ENCODE measurements at places on chromosomes 4 and X.

DNA sequence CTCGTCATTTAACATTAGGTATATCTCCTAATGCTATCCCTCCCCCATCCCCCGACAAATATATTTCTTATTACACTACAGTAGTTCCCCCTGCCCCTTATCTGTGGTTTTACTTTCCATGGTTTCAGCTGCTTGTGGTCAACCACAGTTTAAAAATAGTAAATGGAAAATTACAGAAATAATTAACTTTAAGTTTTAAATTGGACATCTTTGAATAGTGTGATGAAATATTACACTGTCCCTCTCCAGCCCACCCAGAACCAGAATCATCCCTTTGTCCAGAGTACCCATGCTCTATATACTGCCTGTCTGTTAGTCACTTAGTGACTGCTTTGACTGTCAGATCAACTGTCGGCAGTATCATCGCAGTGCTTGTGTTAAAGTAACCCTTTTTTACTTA, 47.4 kb upstream of the VEGFC start:
- DNase-seq = no peak

DNA sequence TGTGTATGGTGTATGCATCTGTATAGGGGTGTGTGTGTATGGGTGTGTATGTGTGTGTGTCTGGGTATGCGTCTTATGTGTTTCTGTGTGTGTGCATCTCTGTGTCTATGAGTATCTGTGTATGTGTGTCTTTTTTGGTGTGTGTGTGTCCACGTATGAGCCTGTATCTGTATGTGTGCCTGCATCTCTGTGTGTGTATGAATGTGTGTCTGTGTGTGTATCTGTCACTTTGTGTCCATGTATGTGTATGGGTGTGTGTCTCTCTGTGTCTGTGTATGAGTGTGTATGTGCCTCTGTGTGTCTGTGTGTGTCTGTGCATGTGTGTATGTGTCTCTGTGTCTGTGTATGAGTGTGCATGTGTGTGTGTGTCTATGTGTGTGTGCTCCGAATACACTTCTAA, 24.3 kb downstream of the FAM149A start:
- no peak for DNase-seq

DNA sequence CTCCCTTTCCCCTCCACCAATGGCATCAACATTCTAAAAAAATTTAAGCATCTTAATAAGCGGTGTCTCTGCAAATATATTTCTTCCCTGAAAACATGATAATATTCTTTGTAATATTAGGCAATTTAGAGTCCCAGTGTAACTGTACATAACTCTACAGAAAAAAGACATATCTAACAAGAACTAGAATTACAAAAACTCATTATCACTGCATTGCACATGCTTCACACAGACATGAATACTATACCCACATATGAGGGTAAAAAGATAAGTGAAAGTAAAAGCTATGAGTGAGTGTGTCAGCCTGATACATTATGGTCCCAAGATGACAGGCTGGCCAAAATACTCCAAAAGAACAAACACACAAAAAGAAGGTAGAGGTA, 2.4 kb upstream of the FGB start:
- DNase-seq = no peak

GRCh38 chr4:16862697-16863096, 35.7 kb downstream of the LDB2 start:
- no peak for DNase-seq

DNA sequence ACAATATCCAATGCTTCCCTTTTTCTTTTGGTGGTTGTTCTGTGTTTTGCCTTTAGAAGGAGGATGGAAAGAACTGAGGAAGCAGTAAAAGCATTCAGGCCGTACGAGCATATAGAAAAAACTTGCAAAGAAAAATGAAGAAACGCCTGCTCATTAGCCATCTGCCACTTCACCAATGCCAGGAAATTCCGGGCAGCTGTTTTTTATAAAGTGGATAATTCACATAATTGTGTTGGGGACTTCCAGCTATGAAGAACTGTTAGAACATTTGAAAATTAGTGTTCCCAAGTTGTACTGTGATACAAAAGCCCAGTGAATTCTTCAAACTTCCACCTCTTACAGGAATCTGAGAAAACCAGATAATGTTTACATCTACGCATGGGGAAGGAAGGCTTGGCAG, 11.7 kb downstream of the RELL1 start:
- DNase-seq = no peak

- DNase-seq = no peak
Observed at GRCh38 chrX:43505769-43506168, 150.3 kb upstream of the MAOA start.

DNA sequence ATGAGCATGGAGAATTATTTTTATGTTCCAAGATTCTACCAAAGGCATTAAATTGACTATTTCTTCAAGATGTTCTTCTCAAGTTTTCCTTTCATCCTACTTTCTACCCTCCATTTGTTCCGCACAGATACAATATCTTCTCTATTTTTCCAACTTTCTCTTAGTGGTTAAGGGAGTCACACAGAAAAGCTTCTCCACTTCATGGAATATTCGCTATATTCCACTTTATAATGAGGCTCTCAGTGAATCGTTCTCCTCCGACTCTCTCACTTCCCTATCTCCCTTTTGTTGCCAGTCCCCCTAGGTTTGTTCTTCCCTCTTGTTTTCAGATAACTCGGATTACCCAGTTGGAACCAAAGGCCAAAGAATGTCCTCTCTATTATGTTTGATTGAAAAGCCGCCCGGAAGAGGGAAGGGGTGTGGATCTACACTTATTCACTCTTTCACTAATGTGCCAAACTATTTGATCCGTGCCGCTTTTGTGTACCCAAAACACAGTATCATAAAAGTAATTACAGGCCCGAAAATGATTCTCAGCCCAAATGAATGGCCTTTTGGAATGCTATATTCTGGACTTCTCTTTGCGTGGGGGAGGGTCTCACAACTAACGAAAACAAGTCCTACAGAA, 1.2 kb downstream of the SH3D19 start:
- DNase-seq = no peak

- no peak for DNase-seq
Observed at GRCh38 chrX:120242813-120243212, 7.8 kb upstream of the ZBTB33 start.

- DNase-seq = no peak
Observed at GRCh38 chrX:11266573-11267003, 26.6 kb upstream of the AMELX start.

- DNase-seq = no peak
Observed at GRCh38 chr4:7721984-7722551, 217.6 kb downstream of the AFAP1 start.

DNA sequence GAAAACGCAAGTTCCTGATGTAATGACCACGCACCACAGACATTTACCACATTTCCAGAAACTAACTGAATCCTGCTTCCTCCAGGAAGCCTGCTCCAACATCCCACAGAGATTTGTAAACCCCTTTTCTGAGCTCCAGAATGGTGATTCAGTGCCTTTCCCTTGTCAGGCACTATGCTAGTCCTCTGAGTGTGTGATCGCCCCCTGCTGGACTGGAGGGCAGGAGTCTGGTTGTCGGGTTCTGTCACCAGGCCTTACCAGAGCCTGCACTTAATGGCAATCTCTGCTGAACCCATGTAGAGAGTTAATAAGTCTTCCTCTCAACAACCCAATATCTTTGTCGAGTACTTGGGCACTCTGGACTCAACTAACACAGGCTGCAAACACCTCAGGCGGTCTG, 14.5 kb upstream of the KDM5C start:
- no peak for DNase-seq

- no peak for DNase-seq
Observed at GRCh38 chrX:46681849-46682248, 77.1 kb downstream of the SLC9A7 start.

DNA sequence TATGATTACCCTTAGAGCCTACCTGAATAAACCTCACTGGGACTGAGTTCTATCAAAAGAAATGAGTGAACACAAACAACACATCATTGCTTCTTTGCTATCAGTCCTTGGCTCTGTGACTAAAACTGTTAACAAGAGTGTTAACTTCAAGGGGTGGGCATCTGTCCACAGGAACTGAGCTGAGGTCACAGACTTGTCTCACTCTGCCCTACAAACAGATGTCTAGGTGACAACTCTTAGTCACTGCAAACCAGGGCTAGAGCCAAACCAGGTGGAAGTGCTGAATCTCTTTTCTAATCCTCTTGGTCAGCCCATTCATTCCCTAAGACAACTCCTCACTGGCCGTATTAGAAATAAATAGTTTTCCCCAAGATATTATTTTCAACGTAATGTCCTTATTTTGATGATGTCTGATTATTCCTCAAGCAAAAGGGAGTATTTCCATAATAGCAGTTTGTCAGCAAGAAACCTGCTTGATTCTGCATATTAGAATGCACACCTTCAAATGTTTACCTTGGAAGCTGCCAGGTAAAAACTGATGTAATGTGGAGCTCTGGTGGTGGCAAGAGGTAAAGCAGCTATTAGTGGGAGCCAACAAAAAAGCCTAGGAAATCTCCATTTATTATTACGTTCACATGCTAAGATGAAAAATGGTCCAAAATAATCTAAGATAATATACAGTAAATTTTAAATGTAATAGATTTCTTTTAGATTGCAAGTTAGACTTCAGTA, 4.0 kb downstream of the COL25A1 start:
- no peak for DNase-seq

DNA sequence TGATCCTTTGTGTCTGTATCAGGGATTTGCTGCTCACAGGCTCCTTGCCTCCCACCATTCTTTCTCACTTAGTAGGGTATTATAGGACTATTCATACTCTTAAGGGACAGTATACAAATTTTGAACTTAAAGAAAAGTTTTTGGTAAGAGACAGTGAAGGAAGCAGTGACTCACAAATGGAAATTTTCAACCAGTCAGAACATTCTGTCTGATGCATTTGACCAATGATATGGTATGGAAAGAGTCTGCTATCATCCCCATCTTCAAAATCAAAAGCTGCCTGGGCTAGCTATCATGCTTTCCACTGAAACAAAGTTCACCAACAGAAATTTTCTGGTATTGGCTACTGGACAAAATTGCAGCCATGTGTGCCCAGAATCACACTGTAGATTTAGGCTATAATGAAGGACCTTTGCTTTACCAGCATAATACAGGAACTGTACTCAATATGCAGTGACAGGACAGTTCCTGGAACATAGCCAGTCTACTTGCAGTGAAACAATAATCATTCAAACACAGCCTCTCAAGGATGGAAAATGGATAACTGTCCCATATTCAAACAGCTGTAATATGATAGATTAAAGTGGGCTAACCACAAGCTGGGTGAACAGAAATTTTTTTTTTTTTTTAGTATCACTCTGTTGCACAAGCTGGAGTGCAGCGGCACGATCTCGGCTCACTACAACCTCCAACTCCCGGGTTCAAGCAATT, 109.0 kb upstream of the ACSL4 start:
- no peak for DNase-seq

DNA sequence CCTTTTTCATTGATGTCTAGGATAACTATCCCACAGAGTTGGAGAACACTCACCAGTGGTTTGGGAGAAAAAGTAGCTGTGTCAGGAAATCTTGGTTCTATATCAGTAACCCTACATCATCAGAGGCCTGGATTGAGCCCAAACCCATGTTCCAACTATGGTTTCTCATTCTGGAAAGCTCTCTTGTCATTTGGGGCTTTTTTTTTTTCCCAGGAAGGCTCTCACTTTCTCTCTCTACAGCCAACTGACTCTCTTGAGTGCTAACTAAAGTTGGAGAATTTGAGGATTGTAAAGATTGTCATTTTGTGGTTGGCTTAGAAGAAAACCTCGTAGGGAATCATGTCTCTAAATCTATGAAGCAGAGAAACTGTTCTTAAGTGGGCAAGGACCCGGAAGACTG, 228.2 kb upstream of the DIPK2B start:
- DNase-seq = no peak

GRCh38 chr4:108155373-108155772, 13.4 kb downstream of the LEF1 start:
- DNase-seq = no peak

DNA sequence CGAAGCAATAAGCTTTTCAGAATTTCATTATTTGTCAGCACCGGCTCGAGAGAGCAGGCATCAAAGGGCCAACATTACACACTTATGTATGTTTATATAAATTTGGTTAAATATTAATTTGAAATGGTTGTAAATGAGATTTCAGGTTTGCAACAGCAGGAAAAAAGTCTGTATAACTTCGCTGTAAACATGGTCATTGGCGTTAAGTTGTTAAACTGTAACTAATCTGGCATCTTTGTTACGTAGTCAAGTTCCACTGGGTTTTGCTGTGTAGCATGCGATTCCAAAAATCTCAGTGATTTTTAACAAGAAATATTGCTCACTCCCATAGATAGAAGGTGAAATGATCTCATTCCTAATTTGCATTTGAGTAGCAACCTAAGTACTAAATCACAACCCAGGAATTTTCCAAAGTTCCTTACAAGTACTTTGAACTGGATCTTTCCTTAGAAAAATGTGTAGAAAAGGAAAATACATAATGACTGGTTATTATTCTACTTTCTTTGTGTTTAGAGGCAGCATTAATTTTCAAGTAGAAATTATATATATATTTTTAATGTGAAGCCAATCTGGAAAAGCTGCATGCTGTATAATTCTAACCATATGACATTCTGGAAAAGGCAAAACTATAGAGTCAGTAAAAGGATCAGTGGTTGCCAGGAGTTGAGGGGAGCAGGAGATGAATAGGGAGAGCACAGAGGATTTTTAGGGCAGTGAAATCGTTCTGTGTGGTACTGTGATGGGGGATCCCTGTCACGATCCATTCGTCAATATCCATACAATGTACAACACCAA, 222.1 kb downstream of the CBR4 start:
- DNase-seq = no peak

DNA sequence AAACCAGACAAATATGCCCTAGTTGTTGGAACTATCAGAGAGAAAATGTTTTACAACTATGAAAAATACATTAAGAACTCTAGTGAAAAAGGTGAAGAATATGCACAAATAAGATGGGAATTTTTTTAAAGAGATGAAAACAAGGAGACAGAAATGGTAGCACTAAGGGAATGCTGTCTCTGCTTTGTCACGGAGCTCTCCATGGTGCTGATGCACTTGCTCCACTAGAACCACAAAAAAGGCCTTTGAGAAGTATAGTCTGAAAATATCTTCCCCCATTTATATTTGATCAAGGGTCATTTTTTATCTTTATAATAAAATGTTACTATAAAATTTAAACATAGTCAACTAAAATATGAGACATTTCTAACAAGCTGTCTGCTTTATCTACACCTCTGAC, 1655.5 kb upstream of the AGA start:
- no peak for DNase-seq

DNA sequence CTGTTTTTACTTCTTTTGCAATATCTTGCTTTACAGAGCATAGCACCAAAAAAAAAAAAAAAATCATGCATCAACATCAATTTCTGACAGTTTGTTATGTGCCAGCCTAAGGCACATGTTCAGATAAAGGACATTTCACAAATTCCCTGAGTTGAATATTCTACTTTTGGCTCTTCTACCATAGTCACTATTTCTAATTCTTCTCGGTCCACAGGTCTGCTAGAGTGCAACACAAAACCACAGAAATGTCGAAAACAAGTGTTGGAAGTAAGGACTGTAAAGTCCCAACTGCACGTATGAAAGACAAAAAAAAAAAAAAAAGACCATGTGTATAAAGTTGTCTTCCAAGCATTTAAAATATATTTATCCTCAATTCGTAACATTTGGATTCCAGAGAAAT, 494.2 kb upstream of the INTU start:
- no peak for DNase-seq

Data from C1 segment of cervical spinal cord (tissue), 14 donors.